HFF-Myc (cell line): ENCODE measurements at places on chromosomes 16 and 17.

DNA sequence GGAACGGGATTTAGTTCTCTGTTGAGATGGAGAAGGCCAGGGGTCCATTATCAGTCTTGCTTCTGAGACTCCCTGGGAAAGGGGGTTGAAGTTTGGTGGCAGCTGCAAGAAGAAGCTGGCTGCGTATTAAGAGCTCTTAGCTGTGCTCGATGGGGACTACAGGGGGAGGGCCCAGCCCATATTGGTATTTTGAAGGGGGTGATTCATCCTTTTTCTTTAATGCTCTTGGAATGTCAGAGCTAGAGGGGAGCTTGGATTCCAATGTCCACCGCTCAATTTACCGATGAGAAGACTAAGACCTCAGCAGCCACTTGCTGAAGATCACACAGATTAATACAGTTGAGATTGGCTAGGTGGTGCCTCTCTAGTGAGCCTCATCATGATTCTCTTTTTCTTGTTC lies 5.0 kb downstream of the NOG start:
- no peak for DNase-seq

GRCh38 chr16:3872216-3872895 lies 8.2 kb downstream of the CREBBP start:
- DNase-seq = no peak

GRCh38 chr16:87616556-87616955 lies 14.2 kb downstream of the JPH3 start:
- DNase-seq = no peak

DNA sequence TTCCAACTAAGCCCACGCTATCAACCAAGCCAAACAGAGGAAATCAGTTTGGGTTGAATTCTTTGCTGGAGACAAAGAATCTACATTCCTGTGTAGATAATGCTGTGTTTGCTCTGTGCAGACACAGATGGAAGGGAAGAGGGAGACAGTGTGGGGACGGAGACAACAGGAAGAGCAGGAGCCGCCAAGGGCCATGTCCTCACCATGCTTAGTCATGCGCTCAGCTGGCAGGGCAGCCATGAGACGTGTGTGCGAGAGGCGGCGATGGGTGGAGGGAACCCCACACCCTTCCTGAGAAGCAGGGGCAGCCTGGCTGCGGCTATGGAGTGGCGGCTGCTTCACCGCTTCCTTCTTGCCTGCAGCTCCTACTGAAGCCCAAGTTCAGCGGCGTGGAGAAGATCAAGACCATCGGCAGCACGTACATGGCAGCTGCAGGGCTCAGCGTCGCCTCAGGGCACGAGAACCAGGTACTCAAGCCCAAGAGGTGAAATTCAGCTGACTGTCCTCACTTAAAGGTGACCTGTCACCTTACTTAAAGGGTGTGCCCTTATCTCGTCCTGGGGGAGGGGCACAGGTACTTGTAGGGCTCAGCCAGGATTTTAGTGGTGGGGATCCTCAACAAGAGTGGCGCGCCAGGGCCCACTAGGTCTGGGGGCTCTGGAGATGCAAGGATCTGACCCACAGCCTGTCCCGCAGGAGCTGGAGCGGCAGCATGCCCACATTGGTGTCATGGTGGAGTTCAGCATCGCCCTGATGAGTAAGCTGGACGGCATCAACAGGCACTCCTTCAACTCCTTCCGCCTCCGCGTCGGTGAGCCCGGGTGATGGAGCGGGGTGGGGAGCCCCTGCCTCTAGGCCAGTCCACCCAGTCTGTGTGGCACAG lies 47.5 kb downstream of the ADCY7 start:
- no peak for DNase-seq
